Activated naive CD4-positive, alpha-beta T cell treated with anti-CD3 and anti-CD28 coated beads, Interleukin-2, amount 50 U/mL, for 72 hours (primary cell): ENCODE measurements at places on chromosomes 5 and 9. TPM values are rescaled to one million over a fixed set of nuclear protein-coding genes. Genes with fewer than 3 reads are reported as not detected.

GRCh38 chr5:151686674-151687407, at the start of gene SPARC:
Gene SPARC (minus strand): TSS chr5:151686915. CDS start chr5:151676188, 10,727 bp downstream.
- DNase-seq = no peak

GRCh38 chr9:34370970-34371880, 5.5 kb downstream of the MYORG start:
- DNase-seq = no peak

DNA sequence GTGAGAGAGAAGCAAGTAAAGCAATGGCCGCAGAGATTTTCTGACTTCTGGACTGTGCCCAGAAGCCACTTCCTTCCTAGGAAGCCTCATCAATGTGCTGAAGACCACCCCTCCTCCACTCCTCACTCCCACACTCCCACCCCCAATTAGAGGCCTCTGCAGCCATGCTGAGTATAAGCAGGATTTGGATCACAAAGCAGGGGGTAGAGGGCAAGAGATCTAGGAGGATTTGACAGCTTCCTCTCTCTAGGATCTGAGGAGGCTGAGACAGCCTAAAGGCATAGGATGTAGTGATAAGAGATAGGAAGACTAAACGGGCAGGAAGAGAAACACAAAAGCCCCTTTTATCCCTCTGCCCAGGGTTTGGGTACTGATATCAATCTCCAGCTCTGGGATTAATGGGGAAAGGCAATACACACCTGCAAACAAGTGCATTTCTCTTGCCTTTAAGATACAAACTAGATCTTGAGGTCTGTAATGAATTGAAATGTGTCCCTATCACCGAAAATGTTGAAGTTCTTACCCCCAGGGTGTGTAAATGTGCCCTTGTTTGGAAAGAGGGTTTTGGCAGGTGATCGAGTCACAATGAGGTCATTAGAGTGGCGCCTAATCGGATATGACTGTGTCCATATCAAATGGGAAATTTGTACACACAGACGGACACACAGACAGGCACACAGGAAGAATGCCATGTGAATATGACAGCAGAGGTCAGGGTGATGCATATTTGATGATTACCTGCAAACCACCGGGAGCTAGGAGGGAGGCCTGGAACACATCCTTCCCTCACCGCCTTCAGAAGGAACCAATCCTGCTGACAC, 28.5 kb downstream of the KCNV2 start:
- DNase-seq = no peak

- DNase-seq = no peak
Observed at GRCh38 chr5:174065528-174066197, 20.2 kb downstream of the NSG2 start.

GRCh38 chr9:117044241-117044640, 357.1 kb downstream of the TRIM32 start:
- DNase-seq = no peak

- DNase-seq = no peak
Observed at GRCh38 chr9:97518909-97519307, 17.4 kb downstream of the TMOD1 start.

GRCh38 chr5:141839015-141839513, 39.1 kb downstream of the PCDH1 start:
- DNase-seq = no peak

GRCh38 chr5:63456279-63456678, 506.0 kb downstream of the HTR1A start:
- DNase-seq = no peak

DNA sequence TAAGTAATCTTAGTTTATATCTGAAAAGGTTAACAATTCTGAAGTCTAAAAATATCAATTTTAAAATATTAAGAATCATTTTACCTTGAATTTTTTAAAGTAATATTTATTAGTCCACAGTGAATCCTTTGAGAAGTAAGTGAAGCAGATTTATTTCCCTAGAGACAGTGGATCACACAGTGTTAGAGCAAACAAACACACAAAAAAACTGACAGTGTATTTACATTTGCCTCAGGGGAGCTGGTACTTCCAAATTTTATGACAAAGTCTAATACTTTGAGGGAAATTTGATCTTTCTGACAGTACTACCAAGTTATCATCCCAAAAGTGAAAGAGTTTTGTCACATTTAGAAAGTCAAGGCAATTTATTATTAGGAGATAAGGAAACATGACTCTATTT, 1750.6 kb upstream of the CDH9 start:
- no peak for DNase-seq

DNA sequence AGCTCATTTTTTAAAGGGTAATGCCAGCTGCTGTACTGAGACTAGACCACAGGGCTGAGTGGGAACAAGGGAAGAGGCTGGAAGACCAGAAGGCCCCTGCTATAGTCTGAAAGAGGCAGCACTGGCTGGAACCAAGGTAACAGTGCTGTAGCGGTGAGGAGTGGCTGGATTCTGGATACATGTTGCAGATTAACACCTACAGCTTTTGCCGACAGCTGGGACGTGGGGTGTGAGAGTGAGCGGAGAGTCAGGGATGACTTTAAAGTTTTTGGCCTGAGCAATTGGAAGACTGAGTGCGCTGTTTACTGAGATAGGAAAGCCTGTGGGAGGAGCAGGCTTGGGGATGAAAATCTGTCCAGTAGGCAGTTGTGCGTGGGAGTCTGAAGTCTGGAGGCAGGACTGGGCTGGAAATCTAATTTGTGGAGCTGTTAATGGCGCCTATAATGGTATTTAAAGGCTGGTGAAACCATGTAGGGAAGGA, 26.5 kb downstream of the AQP7 start:
- DNase-seq = no peak

- DNase-seq = no peak
Observed at GRCh38 chr9:16992138-16992537, 121.7 kb upstream of the BNC2 start.

GRCh38 chr5:151474799-151475198, 27.4 kb downstream of the SLC36A1 start:
- no peak for DNase-seq

DNA sequence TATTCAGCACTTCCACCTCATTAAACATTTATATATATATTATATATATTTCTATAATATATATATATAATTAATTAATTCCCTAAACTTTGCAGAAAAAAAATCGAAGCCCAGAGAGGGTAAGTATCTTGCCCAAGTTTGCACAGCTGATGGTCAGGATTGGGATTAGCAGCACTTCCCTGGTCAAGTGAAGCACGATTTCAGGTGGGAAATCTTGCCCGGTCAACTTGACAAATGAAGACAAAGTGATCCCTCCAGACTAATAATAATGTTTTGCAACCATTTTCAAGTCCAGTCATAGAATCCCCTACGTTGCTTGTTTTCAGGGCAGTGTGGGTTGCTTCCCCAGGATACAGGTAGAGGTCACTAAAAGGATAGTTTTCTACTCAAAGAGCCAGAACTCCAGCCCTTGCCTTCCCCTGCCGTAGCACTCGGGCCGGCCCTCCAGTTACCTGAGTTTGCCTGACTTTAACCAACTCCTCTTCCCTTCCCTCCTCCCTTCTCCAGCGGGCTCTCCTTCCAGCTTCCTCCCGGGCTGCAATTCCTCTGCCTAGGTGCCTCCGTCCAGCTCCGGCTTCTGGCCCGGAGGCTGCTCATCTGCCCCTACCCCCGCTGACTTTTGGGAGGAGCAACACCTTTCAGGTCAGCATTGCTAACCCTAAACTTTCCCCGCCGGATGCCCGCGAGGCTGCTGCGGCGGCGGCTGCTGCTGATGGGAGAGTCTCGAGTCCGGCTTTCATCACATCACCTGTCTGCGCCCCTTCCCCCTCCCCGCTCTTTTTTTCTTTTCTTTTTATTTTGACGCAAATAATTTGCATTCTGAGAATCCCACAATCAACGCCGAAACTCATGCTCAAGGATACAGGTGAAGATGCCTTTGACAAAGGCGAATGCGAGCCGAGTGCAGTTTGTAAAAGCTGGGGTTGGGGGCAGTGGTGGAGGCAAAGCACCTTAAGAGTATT, 930 bp downstream of the PRLR start:
- DNase-seq = no peak

- DNase-seq = no peak
Observed at GRCh38 chr9:20988671-20989315, 42.6 kb downstream of the HACD4 start.

DNA sequence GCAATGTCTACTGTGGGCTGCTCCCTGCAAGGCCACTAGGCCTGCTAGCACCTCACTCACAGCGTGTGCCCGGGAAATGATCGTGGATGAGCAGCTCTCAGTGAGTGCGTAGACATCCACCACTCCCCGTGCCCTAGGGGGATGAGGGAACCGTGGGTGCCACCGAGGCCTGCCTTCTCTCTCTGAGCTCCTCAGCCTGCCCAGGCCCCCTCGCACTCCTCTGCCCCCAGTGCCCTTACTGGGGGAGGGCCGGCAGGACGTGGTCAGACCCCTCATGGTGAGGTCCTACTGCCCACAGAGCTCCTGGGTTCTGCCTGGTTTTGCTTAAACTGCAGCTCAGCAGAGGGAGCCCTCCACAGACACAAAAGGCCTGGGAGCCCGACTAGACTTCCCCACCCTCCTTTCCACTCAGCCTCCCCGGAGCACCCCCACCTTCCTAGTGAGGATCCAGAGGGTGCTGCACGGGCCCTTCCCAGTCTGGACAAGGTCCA, 220.0 kb downstream of the CACNA1B start:
- no peak for DNase-seq

GRCh38 chr5:115271295-115272050, 8.8 kb upstream of the PGGT1B start:
- no peak for DNase-seq

SOX30 gene
- total RNA-seq = not detected

DND1 gene
- 3.4 TPM for total RNA-seq
